SJSA1 (cell line): ENCODE measurements at places on chromosomes 2 and 18.

GRCh38 chr2:37894047-37894446, 31.0 kb upstream of the RMDN2 start:
- no peak for DNase-seq

DNA sequence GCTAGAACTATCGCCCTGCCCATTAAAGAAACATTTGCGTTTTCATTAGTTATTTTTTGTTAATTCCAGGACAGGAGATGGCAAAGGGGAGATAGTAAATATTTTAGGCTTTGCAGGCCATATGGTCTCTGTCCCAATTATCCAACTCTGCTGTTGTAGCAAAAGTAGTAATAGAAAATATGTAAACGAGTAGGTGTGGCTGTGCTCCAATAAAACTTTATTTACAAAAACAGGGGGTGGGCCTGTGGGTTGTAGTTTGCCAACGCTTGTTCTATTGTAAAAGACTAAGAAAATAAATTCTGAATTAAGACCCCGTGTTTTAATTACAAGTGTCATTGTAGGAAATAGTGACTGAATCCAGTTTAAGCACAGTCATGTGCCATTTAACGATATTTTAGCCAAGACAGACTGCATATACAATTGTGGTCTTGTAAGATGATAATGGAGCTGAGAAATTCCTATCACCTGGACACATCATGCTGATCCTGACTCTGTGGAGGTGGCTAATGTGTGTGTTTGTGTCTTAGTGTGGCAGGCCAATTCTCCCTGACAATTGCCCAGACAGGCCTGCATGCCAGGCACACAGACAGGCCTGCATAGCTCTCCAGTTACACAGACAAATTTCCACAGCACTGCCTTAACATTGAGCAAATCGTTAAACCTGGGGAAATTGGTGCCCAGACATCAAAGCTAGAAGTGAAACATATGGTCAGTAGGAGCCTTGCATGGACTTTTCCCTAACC, 76.4 kb downstream of the SKA1 start:
- no peak for DNase-seq

GRCh38 chr18:5150894-5151293, 46.2 kb downstream of the AKAIN1 start:
- no peak for DNase-seq

- DNase-seq = no peak
These were observed 164.1 kb upstream of the RASGRP3 start for GRCh38 chr2:33312355-33312754.
